ENCODE measurements at places on chromosomes 5 and 9. TPM values are rescaled to one million over a fixed set of nuclear protein-coding genes. Genes with fewer than 3 reads are reported as not detected.

- DNase-seq = peak; percentile 69
These were observed 210.2 kb downstream of the DAB2IP start for GRCh38 chr9:121861501-121862180.

- no peak for DNase-seq
These were observed 7.6 kb upstream of the RGMB start for GRCh38 chr5:98765815-98766214.

DNA sequence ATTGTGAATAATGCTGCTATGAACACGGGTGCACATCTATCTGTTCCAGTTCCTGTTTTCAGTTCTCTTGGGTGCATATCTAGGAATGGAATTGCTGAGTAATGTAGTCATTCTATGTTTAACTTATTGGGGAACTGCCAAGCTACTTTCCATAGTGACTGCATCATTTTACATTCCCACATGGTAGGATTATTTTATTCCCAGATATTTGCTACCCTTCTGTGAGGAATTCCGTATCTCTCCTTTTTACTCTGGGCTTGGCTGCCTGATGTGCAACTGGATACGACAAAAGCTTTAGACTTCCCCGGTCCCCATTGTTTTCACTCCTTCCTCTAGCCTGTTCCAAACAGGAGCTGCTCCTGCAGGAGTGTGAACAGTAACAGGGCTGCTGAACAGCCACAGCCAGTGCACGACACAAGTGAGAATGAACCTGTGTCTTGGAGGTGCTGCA, 7.2 kb downstream of the TAS2R1 start:
- DNase-seq = no peak

DNA sequence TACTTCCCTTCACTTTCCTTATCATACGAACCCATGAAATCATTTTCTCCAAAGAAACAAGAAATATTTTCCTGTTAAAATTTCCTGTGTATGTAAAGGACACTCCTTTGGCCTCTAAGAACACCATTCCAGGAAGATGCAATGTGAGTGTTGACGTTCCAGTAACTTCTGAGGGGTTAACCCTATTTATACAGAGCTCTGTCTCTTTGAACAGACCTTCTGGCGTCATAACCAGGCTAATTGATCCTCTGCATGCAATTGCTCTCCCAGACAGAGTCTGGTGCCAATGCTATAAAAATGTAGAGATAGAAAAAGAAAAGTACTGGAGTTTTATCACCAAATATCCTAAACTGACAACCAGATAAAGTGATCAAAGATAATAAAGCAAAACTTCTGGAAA, 218.5 kb downstream of the TLE1 start:
- DNase-seq = no peak

DNA sequence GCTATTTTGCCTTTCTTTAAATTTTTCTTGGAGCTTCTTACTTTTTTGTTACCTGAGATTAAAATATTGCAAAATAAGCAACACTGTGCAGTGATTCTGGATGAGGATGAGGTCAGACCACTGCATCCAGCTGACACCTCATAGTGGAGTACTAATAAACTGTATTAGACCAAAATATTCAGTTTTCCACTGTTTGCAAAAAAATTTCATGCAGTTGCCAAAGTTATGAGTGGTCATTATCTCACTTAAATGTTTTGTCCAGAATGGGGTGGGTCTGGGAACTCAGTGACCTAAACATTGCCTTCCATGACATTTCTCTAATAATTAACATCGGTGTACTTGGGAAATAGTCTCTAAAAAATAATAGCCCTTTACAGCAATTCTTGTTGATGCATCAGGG, 143.8 kb downstream of the ADAMTSL1 start:
- DNase-seq = no peak

DNA sequence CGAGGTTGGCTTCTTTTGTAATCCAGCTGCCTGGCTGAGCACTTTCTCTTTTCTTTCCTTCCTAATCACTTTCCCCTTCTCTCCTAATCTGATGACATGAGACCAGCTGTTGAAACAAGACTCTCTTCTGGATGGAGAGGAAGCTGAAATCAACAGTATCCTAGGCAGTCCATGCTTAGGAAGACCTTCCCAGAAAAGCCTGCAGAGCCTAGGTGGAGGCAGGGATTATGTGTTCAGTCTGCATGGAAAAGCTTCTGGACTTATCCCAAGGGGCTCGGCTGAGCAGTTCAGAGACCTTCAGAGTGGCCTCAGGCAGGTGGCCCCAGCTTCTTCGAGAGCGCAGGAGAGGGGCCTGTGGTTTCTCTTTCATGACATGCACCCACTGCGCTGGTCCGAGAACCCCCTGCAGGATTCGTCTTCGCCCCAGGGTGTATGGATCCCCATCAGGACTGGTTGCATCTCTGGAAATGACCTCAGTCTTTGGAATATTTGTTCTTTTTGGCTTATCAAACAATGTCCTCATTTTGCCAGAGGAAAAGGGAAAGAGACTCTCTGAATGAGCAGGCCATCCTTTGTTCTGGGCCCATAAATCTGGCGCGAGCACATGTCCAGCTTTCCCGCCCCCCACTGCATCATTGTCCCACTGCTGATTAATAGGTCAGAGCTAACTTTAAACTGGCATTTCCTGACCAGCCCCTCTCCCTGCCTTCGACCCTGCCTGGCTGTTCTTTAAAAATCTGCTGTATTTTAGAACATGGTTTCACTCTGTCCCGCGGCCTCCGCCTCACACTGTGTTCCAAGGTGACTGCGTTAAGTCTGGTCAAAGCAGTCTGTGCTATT, 177.9 kb upstream of the KLF4 start:
- DNase-seq = peak; percentile 63

DNA sequence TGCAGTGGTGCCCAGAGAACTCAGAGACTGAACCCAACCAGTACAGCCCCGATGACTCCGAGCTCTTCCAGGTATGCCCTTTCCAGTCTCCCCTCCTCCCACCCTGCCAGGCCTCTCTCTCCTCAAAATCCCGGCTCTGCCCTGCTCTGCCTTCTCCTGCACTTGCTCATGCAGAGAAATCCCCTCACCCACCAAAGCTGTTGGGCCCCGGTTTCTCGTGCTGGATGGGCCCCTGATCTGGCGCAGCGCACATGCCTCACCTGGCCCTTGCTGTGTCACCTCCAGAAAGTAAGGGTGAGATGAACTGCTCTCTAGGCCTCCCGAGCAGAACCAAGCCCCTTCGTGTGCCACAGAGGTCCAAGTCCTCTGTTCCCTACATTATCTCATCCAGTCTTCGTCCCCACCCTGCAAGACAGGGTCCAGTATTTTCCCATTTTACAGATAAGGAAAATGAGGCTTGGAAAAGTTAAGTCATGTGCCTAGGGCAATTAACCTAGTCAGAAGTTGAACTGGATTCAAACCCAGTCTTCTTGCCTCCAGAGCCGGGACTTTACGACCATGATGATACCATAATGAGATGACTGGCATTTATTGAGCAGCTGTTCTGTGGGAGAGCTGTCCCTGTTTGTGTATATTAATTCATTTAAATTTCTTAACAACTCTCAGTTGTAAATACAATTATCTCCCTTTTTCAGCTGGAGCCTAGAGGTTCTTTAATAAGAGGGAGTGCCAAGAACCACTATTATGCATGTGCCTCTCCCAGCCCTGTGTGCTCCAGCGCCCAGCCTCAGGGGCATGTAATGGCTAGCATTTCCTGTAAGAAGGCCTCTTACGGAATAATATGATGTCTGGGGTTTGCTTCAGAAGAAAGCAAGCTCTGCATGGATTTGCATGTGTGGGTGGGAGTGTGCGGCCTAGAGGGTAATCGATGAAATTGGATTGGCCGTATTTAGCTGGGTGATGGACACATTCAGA, 90.7 kb downstream of the PPARGC1B start:
- DNase-seq = no peak

- DNase-seq = no peak
These were observed 68.9 kb downstream of the COL27A1 start for GRCh38 chr9:114224247-114224610.

- peak; percentile 77 for DNase-seq
These were observed 65.3 kb downstream of the CSNK1A1 start for GRCh38 chr5:149485655-149486615.

DNA sequence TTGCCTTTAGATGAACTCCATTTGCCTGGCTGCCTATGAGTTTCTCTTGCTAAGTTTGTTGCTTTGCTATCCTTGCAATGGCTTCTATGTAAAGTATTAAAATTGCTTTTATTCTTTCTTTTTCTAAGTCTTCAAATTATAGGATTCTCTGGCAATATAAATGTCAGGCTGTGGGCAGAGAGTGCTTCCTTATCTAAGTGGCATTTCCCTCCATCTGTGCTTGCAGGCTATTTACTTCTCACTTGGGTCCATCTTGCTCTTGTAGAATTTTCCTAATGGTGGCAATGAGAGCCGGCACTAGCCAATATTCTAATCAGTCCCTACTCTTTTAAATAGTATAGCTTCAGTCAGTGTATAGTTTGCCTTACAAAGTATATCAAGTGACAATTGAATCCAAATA, 63.3 kb downstream of the FAM174A start:
- no peak for DNase-seq

DNA sequence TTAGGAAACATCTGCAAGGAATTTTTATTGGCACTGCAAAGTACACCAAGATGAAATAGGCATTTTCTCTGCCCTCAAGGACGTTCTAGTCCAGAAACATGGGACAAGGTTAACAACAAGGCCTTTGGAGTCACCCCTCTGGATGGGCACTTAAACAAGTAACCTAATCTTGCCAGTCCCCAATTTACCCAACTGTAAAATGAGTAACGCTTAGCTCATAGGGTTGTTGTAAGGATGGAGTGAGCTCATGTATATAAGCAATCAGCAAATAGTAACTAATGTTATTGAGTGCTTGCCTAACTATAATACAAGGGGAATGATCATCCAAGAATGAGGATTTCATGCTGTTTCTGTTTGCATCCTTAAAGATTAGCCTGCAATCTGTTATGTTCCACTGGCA, 189.3 kb downstream of the PAPPA start:
- no peak for DNase-seq

GRCh38 chr5:139765409-139766217, 30.0 kb upstream of the PSD2 start:
- DNase-seq = peak; percentile 92

- no peak for DNase-seq
These were observed 83.0 kb downstream of the MARCHF3 start for GRCh38 chr5:126947146-126948010.

The BHMT2 gene
- total RNA-seq = 16.4 TPM

DNA sequence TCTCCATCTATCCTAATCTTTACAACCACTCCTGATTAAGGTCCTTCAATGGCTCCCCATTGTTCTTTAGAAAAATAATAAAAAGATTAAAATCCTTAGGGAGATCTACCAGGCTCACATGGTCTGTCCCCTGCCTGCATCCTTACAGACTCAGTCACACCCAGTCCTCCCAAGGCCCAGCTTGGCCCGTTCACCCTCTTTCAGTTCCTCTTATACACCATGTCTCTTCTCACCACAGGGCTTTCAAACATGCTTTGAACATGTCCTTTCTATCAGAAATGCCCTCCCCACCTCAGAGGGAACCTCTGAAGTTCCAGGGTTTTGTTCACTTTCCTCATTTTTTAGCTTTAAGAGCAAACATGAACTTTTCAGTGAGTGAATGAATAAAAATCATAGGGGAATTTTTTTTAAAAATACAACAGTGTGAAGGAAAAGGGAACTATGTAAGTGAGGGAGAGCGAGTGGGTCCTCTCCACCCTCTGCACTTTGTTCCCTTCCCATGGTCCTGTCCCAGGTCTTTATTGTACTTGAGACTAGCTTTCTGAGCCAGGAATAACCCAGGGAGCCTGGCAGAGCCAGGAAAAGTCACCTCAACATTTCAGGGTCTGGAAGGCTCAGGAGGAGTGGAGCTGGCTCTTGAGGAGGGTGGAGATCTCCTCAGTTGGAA, 55.3 kb downstream of the TRPC7 start:
- DNase-seq = no peak

DNA sequence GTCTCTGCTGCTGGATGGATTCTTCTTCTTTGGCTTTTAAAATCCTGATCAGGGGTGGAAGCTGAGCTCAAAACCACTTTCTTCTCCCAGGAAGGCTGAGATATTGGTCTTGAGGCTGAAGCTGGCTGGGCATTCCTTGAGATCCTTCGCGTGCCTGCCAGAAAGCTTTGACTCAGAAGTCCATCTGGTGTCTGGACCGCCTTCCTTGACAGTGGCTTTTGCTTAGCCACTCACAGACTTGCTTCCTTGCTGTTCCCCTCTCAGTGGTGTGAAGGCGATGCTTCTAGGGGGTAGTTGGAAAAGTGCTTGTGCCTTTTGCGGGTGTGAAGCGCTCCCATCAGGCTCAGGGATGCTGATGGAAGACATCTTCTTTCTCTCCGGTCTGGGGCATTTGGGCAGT, 45.9 kb downstream of the RGS3 start:
- DNase-seq = no peak

The IFNA21 gene
- not detected for total RNA-seq

The PLPPR1 gene
- not detected for total RNA-seq

- peak; percentile 28 for DNase-seq
These were observed 49.9 kb downstream of the LRRTM2 start for GRCh38 chr5:138824924-138825863.

The PCDHB4 gene
- 3.6 TPM for total RNA-seq

The TRPM3 gene
- total RNA-seq = 2.2 TPM

The TLX3 gene
- total RNA-seq = not detected

DNA sequence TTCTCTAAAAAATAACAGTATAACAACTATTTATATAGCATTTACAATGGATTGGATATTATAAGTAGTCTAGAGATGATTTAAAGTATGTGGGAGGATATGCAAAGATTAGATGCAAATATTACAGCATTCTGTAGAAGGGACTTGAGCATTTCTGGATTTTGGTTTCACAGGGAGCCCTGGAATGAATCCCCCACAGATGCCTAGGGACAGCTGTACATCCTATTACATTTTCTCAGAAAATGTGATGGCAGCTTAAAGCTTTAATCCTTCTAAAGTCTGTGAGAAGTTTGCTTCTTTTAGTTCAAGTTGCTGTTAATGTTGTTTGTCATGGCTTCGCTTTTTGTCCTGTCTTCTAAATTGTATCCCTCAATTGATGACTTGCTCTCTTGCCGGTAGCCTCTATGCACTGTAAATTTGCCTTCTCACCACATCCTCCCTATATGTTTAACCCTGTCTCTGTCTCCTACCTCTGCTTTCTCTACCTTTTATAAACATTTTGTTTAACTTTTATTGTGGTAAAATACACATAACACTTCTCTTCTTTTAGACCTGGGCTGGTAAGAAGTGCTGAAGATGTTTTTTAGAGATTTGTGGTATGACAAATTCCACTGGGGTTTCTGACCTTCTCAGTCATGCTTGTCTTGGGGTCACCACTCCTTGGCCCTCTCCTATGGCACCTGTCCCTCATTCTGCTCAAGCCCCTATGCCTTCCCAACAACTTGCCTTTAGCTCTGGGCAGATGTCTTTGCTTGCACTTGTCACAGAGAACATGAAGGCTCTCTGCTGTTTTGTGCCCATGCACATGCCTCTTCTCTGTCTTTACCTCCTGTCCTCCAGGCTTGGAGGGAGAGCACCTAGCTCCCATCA, 37.9 kb downstream of the LNPEP start:
- DNase-seq = no peak

The NAA35 gene
- total RNA-seq = 17.7 TPM

The SHOC1 gene
- not detected for total RNA-seq

Data from right cardiac atrium (tissue), 5 donors.